ENCODE measurements at places on chromosomes 16 and 17.
A peak's percentile ranks its signal among the peaks of the same experiment; 100 is the strongest.

DNA sequence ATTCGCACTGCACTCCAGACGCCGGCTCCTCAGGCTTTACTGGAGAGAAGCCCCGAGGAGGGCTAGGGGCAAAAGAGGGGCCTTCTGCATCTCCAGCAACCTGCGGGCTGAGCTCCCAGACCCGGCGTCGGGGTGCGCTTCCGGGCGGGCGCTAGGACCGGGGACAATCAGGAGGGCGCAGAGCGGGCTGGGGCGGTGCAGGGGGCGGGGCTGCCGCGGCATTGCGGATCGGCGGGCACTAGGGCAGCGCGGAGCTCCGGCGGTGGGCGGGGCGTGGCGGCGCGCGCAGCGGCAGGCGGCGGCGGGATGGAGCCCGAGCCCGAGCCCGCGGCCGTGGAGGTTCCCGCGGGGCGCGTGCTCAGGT is at the start of gene TSEN54:
Gene TSEN54, plus strand, starts transcription at position 274 of the 364 bp plus-strand sequence. Its CDS starts 33 bp downstream, at position 307.
- peak; percentile 95 for DNase-seq

- no peak for DNase-seq
Observed at GRCh38 chr17:4908301-4908700, 5.4 kb upstream of the CHRNE start.

- DNase-seq: no peak
Observed at GRCh38 chr16:31110106-31111034, 2.2 kb downstream of the BCKDK start.

DNA sequence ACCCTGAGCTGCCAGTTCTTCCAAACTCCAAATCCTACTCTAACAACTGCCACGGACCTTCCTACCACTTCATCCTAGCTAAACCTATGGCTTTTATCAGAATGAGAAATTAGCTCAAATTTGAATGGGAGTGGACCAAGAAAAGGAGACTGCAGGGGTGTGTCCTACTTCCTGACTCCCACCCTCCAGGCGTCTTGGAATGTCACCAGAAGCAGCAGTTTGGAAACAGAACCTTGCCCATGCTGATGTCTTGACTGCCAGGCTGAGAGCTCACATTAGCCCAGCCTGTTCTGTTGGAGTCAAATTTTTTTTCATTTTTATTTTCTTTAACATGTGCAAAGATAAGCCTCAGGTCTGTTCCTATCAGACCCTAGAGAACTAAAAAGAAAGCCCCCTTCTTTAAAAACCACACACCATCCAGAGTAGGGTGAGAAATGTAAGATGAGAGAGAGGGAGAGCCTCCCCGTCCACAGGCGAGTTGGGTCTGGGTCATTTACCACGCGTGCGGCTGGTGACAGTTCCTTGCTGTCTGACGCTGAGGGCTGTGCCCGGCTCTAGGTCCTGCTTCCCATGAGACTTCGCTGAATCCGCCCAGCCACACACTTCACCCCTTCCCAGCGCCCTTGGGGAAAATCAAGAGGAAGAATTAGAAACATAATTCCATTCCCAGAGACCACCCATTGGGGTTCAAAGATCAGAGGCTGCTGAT is 54.3 kb downstream of the WNT3 start:
- DNase-seq: no peak
